ENCODE measurements at places on chromosomes 13 and 19. TPM values are rescaled to one million over a fixed set of nuclear protein-coding genes. Genes with fewer than 3 reads are reported as not detected.

ZNF563 gene
- total RNA-seq, result 15.6 TPM

DNA sequence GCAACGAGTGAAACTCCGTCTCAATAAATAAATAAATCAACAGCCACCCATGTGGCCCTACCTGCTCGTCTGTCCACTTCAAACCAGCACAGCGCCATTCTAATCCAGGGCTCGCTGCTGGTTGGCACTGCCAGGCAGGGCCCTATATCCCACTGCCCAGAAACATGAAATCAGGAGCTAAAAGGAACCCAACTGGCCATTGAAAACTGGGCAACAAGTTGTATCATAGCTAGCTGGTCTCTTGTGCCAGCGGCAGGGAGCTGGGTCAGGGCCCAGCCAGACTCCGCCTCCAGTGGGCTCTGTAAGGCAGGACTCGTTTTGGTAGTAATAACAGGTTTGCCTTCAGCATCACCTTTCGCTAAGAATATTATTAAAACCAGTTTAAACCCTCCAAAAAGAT is 39.3 kb downstream of the GGACT start:
- H3K4me1 ChIP-seq, result no peaks in the 10 kb centered on the region
- H3K4me3 ChIP-seq, result no peak overlapping the region
- no peaks in the 10 kb centered on the region for H3K36me3 ChIP-seq
- DNase-seq, result no peak

DNA sequence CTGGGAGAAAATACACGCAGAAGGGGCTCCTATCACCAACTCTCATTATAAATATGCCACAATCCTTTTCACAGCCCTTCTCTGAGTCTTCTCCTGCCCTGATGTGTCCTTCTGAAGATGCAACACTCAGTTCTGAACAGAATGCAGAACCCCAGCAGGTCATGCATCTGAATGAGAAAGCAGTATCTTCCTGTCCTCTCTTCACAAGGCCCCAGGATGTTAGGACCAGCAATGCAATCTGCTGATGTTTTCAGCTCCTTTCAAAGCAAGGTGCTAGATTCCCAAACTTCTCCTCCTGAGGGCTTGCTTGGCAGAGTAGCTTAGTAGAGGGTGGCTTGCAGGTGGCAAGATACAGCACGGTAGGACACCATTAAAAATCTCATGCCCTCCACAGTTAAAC is 22.3 kb upstream of the DOCK9 start:
- H3K27me3 ChIP-seq, result no peaks in the 10 kb centered on the region
- no peaks in the 10 kb centered on the region for H3K36me3 ChIP-seq
- no peak overlapping the region for H3K27ac ChIP-seq
- DNase-seq, result no peak
- no peak overlapping the region for H3K4me3 ChIP-seq

KIR2DL3 gene
- total RNA-seq, result not detected

GRCh38 chr13:46339035-46339666 is 47.9 kb downstream of the RUBCNL start:
- H3K4me3 ChIP-seq, result no peak overlapping the region
- H3K27ac ChIP-seq, result no peak overlapping the region
- H3K27me3 ChIP-seq, result no peaks in the 10 kb centered on the region
- peaks cover 9% of the 10 kb centered on the region for H3K4me1 ChIP-seq

DNA sequence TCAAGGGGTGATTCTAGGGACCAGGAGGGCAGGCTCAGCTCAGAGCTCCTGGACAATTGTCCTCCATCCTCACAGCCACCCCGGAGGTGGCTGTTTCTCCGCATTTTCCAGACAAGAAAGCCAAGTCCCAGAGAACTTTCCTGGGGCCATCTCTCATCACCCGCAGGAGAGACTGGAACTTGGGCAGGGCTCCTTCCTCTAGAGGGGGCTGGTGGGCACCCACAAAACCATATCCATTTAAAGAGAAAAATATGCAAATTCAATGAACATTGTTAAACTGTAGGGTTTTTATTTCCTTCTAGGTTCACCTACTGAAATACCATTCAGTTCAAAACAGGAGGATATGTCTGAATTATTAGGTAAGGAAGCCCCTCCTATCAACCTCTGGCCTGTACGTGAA is 16.6 kb downstream of the SPACA7 start:
- no peak for DNase-seq
- no peaks in the 10 kb centered on the region for H3K36me3 ChIP-seq
- H3K4me1 ChIP-seq, result no peaks in the 10 kb centered on the region
- H3K27ac ChIP-seq, result no peak overlapping the region
- H3K27me3 ChIP-seq, result no peaks in the 10 kb centered on the region

ZNF506 gene
- total RNA-seq, result 76.4 TPM

ZNF528 gene
- 49.9 TPM for total RNA-seq

GRCh38 chr19:8607386-8607785 is 3.1 kb downstream of the ADAMTS10 start:
- H3K27me3 ChIP-seq, result no peaks in the 10 kb centered on the region
- peaks cover 28% of the 10 kb centered on the region for H3K4me1 ChIP-seq
- H3K36me3 ChIP-seq, result no peaks in the 10 kb centered on the region
- H3K27ac ChIP-seq, result no peak overlapping the region
- no peak overlapping the region for H3K4me3 ChIP-seq

DNA sequence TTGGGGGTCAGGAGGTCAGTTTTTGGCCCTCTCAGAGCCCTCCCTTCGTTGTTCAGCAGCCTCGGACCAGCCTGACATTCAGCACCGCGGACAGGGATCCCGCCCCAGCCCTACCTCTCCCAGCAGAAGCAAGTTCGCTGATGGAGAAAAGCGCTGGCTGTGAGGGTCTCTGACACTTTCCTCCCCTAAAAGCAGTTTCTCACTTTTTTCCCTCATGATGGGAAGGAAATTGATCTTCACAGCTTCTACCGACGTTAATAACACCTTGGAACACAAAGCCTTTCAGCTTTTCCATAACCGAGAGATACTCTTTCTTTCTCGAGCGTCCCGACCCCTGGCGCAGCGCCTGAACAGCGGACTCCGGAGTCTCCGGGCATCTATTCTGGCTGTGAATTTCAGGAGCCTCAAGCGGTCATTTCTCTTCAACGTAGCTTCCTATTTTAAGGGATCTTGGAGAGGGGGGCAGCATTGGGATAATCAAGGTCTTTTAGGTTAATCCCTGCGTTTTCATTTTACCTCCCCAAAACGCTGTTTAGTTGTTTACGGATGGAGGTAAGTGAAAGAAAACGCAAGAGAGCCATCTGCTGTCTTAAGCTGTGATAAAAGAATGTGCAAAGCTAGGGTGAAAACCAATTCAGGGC is 467.2 kb downstream of the ITGBL1 start:
- H3K4me3 ChIP-seq, result no peak overlapping the region
- DNase-seq, result no peak
- peaks cover 22% of the 10 kb centered on the region for H3K27me3 ChIP-seq
- H3K36me3 ChIP-seq, result no peaks in the 10 kb centered on the region
- H3K27ac ChIP-seq, result no peak overlapping the region
- no peaks in the 10 kb centered on the region for H3K4me1 ChIP-seq

LGI4 gene
- 0.81 TPM for total RNA-seq

C5AR1 gene
- 4.1 TPM for total RNA-seq

IFNL4 gene
- total RNA-seq, result not detected

ZNF431 gene
- total RNA-seq, result 34.4 TPM

DNA sequence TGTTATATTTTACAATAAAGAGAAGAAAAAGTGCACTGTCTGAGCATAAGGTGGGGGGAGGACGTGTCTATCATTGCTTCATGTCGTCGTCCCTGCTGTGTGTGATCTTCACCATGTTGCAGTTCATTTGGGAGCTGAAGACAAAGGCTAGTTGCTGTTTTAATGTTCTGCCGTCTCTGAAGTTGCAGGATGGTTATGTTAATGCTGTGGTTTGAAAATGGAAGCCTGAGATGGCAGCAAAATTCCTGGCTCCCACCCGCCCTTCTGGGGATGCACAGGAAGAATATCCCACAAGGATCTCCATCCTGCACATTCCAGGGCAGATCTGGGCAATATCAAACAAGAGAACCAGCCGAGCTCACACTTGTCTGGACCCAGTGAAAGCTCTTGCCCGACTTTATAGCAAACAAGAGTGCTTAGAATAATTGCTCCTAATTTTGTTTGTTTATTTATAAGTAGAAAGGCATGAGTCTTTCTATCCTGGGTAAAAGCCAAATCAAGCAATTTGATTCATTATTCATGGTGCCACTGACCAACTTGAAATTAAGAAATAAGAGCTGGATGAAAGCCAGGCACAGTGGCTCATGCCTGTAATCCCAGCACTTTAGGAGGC is 110.3 kb upstream of the ABCC4 start:
- H3K27me3 ChIP-seq, result no peaks in the 10 kb centered on the region
- H3K4me3 ChIP-seq, result no peak overlapping the region
- H3K36me3 ChIP-seq, result no peaks in the 10 kb centered on the region
- H3K4me1 ChIP-seq, result no peaks in the 10 kb centered on the region
- no peak for DNase-seq
- no peak overlapping the region for H3K27ac ChIP-seq

ZNF112 gene
- 0.25 TPM for total RNA-seq

GRCh38 chr13:93746589-93746988 is 520.0 kb downstream of the GPC6 start:
- H3K4me3 ChIP-seq, result no peak overlapping the region
- H3K4me1 ChIP-seq, result no peaks in the 10 kb centered on the region
- H3K36me3 ChIP-seq, result no peaks in the 10 kb centered on the region
- no peak overlapping the region for H3K27ac ChIP-seq
- no peaks in the 10 kb centered on the region for H3K27me3 ChIP-seq
- no peak for DNase-seq

DNA sequence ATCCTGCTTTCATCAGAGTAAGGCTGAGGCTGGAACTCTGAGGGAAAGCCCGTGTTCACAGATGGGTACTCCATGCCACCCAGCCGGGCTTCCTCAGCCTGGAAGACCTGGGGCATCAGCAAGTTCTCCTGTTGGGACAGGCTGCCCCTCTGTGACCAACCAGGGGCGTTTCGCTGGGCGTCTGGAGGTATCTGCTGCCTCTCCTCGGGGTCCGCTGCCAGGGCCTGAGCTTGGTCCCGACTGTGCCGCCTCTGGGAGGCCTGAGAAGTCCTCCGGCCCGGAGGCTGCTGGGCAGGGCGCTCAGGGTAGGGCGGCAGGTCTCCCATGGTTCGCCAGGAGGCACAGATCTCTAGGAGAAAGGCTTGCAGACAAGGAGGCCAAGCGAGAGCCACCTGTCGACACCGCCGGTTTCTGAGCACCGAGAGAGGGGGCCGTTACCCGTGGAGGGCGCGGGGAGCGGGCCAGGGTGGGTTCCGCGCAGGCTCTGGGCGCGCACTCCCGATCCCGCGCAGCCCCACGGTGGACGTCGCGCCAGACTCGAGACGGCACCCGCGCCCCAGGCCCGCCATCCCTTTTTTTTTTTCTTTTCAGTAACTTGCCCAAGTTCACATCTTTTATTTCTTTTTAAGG is at the start of gene RSPH6A:
TSS of gene RSPH6A (minus strand) at position 458 of the 630 bp plus-strand sequence. CDS start at position 326, 132 bp downstream.
- H3K27ac ChIP-seq, result no peak within 1 kb of the TSS
- H3K4me3 ChIP-seq, result no peak within 1 kb of the TSS
- H3K36me3 ChIP-seq, result no peaks in the 10 kb centered on the region
- no peaks in the 10 kb centered on the region for H3K27me3 ChIP-seq
- no peak for DNase-seq

SHISA7 gene
- not detected for total RNA-seq

ZNF763 gene
- total RNA-seq, result 16.4 TPM

MAST1 gene
- not detected for total RNA-seq

GRCh38 chr19:12953799-12954611 is 3.0 kb downstream of the GADD45GIP1 start:
- H3K36me3 ChIP-seq, result peaks cover 24% of the 10 kb centered on the region
- no peak overlapping the region for H3K27ac ChIP-seq
- no peaks in the 10 kb centered on the region for H3K27me3 ChIP-seq
- peaks cover 28% of the 10 kb centered on the region for H3K4me1 ChIP-seq
- H3K4me3 ChIP-seq, result no peak overlapping the region

DNA sequence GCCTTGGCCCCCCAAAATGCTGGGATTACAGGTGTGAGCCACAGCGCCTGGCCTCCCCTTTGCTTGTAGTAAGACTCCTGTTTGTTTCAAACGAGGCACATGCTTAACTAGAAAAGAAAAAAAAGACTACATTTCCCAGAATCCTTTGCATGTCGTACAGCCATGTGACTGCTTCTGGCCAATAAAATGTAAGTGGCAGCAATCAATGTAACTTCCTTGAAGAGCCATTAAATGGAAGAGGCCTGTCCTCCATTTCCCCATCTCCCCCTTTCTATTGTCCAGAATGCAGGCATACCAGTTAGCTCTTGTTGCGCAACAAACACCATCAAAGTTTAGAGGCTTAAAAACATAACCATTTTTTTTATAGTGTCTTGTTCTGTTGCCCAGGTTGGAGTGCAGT is 10.4 kb upstream of the GPR32 start:
- no peaks in the 10 kb centered on the region for H3K27me3 ChIP-seq
- H3K4me1 ChIP-seq, result no peaks in the 10 kb centered on the region
- H3K27ac ChIP-seq, result no peak overlapping the region

- no peaks in the 10 kb centered on the region for H3K36me3 ChIP-seq
- no peak for DNase-seq
Observed at GRCh38 chr13:101150998-101151397, 265.3 kb downstream of the NALCN start.

- no peak overlapping the region for H3K27ac ChIP-seq
- H3K27me3 ChIP-seq, result no peaks in the 10 kb centered on the region
- no peaks in the 10 kb centered on the region for H3K36me3 ChIP-seq
- DNase-seq, result no peak
- H3K4me1 ChIP-seq, result peaks cover 21% of the 10 kb centered on the region
Observed at GRCh38 chr19:55424518-55424917, 16.9 kb upstream of the UBE2S start.

GRCh38 chr19:50537769-50538230 is 24.1 kb upstream of the ASPDH start:
- no peaks in the 10 kb centered on the region for H3K27me3 ChIP-seq
- no peaks in the 10 kb centered on the region for H3K4me1 ChIP-seq
- H3K36me3 ChIP-seq, result no peaks in the 10 kb centered on the region
- no peak overlapping the region for H3K27ac ChIP-seq

DNA sequence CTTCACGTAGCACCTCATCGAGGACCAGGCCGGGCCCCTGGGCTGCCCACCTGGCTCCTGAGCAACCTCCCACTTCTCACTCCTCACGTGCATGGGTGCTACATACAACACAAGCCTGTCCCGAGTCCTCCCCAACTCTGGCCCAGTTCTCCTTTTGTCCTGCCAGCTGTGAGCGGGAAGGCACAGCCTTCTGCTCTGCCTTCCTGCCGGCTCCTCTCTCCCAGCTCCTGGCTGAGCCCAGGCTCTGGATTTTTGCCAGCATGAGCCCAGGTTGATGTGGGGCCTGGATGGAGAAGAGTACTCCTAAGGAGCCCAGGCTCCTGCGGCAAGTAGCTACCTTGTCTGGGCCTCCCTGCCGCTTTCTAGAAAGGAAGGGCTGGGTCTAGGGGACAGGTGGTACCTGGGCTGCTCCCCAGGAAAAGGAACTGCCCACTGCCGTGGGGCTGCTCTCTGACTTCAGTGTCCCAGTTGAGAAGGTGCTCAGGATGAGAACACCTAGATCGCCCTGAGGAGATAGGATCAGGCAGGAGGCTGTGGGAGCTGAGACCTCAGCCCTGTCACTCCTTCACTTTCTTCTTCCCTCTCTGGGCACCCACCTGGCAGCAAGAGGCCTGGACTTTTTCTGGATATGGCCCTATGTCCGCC is 23.6 kb downstream of the LYL1 start:
- H3K36me3 ChIP-seq, result no peaks in the 10 kb centered on the region
- DNase-seq, result no peak
- H3K4me3 ChIP-seq, result no peak overlapping the region
- peaks cover 8% of the 10 kb centered on the region for H3K4me1 ChIP-seq

All from CD4-positive, alpha-beta memory T cell (primary cell).